Right forelimb (tissue), 1 donor: ENCODE measurements at places on chromosomes 4 and X.

DNA sequence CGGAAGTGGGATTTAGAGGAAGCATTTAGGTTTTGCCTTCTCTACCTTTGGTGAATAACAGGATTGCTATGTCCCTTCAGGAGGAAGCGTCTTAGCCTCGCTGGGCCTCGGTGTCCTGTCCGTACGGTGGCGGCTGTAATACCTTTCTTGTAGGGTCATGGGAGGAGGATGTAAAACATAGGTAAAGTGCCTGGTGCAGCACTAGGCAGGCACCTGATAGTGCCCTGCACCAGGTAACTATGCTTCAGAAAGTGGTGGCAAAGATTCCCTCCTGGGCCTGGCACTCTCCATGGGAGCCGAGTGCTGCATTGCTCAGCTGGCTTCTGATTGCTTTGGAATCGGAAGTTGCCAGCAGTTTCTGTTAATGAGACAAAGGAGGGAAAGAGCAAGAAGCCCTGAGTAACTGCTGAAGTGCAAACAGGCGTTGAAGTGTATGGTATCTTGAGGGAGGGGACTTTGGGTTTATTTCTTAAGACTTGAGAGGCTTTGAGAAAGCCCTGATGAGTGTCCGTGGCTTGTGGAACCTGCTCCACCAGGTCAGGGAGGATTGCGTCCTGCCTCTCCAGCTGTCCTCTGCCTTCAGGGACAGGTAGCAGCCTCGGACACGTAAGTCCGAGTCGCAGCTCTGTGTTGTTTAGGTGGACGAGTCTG, 45.8 kb downstream of the TBC1D14 start:
- DNase-seq = no peak

GRCh38 chr4:41384992-41385391, 128.3 kb downstream of the UCHL1 start:
- DNase-seq = peak; percentile 60

DNA sequence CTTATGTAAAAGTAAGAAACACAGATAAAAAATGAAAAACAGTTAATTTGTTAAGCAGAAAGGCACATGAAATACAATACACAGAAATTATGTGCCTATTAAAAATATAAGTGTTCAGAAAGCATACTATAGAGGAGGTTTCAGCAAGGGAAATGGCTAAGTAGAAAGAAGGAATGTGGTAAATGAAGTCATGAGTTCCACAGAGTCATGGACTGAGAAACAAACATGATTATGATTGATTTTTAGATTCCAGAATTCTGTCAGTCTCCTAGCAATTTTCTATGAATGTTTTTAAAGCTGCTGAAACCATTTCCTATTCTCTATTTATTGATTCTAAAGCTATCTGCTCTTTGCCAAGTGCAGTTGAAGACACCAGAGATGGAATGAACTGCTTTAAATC, 1398.4 kb downstream of the ARAP2 start:
- no peak for DNase-seq

DNA sequence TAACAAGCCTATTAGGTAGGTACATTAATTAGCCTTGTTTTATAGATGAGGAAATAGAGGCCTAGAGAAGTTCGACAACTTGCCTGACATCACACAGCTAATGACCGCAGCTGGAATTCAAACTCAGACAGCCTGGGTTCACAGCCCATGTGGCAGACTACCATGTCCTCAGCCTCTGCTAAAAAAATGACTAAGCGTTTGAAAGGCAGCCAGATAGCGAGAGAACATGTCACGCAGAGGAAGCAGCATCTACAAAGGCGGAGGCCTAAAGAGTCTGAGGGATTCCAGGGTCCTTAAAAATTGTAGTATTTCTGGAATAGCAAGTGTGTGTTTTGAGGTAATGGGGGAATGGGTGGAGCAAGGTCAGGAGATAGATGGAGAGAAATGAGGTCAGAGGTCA, 33.2 kb upstream of the BMP15 start:
- no peak for DNase-seq

DNA sequence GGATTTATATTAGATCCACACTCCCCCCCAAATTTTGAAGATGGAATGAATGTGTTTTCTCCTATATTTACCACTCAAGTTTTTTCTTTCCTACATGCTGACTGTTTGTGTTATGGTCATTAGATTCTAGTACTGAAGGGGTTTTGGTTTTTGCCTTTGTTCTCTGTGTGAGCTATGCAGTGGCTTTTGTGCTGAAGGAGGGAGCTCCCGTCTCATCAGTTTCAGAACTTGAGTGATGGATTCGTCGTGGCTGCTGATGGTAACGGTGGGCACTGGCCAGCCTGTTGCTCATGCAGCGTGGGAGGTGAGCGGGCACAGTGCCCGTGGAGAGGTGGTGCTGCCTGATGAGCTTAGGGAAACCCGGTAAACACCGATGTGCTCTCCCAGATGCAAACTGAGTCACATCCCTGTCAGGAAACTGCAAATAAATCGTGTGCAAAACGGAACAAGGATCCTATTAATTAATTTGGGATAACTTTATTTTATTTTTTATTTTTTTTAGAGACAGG, 101.5 kb downstream of the SORBS2 start:
- DNase-seq = no peak

- no peak for DNase-seq
These were observed 29.7 kb upstream of the WFS1 start for GRCh38 chr4:6239968-6240367.

DNA sequence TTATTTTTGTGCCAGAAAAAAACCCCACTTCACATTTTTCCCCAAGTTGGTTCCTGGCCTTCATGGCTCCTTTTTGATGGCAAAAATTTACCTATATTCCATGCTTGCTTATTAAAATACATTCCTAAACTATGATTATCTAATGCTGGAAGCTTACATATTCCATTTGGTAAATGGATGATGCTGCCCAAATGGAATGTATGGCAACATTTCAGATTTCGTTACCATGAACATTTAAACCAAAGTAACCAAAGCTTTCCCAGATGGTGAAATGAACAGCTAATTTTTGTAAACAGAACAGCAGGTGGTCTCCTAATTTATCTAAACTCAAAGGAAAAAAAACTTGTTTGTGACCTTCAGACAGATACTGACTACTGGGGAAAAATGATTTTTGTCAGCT, 110.8 kb upstream of the TEX13A start:
- no peak for DNase-seq

DNA sequence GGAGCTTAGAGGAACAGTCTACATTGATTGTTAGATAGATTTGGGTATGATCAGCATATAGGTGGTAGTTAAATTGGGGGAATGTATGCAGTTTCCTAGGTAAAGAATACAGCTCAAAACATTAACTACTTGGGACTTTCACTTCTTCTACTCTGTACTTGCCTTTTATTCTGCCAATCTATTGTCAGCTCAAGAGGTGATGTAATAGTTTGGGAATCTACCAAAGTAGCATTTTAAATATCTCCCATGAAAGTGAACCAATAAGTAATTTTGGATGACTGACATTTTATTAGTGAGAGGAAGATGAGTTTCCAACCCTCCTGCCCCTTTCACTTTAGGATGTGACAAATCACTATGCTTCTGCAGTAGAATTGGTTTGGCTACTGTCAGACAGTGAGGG, 43.4 kb downstream of the NUDT6 start:
- DNase-seq = no peak

- no peak for DNase-seq
These were observed 565.1 kb upstream of the DIPK2B start for GRCh38 chrX:45765767-45766166.

- no peak for DNase-seq
These were observed 258.8 kb downstream of the ARHGAP24 start for GRCh38 chr4:85733798-85734197.

- no peak for DNase-seq
These were observed 602.7 kb upstream of the PCDH7 start for GRCh38 chr4:30117433-30117832.

GRCh38 chr4:133275246-133275645, 126.2 kb downstream of the PCDH10 start:
- no peak for DNase-seq

DNA sequence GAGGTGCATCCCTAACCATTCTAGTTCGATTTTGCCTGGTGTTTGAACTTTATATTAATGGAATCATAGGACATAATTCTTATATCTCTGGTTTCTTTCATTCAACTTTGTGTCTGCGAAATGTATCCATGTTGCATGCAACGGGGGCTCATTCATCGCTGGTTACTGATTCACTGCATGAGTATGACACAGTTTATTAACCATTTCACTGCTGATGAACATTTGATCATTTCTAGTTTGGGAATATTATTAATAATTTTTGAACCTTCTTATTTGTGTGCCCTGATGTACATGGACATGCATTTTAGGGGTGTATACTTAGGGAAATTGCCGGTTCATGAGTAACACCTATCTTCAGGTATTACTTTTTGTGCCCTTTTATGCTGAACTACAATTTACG, 5.1 kb upstream of the TMEM271 start:
- DNase-seq = no peak

DNA sequence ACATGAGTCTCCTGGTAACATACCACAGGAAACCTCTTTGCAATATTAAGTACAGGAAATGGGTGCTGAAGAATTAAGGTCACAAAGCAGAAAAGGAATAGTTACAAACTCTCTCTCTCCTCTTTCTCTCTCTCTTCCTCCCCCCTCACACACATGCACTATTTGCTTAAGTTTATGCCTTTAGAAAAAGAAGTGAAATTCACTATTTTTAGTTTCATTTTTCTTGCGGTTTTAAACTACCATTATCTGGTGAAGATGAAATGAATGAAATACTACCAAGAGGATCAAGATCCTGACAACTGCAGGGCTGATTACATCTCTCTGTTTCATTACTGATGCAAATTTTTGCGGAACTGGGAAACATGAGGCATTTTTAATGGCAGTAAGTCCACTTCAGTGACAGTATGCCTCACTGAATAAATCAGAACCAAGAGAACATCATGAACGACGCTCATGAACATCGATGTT, 64.3 kb upstream of the FTHL17 start:
- no peak for DNase-seq

DNA sequence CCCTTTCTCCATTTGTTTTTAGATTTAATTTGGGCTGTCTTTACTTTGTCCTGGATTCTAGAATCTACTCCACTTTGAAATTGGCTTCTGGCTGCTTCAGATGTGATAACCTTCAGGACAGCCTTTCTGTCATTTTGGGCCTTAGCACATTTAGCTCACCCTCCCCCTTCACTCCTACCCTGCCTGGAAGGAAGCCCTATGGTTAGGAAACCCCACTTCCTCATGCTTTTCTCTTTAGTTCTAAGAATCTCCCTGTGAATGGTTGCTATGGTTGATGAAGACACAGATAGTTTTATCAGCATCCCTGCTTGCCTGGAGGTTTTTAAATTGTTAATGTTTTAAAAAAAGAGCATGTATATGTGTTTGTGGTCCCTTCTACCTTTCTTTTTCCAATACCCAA, 100.7 kb upstream of the PTPN13 start:
- DNase-seq = no peak

DNA sequence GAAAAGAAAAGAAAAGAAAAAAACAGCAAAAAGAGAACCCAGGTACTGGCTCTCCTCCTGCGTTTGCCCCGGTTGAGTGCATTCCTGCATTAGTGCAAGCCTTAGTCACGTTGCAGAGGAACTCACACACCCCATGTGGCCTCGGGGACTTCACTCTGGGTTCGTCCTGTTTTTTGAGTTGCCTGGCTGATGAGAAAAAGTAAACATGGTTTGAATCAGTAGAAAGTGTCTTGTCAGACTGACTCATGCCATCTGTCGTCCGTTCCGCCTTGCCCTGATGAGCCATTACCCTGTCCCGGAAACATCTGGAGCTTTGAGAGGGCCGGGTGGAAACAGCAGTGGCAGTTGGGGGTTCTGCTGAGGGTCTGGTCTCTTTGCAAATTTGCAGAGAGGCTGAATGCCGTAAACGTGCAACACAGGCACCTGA, 16.3 kb downstream of the CD99 start:
- no peak for DNase-seq

GRCh38 chr4:82797405-82798111, 1.0 kb downstream of the SCD5 start:
- DNase-seq = peak; percentile 64
